ENCODE measurements at places on chromosomes 11 and 22.

DNA sequence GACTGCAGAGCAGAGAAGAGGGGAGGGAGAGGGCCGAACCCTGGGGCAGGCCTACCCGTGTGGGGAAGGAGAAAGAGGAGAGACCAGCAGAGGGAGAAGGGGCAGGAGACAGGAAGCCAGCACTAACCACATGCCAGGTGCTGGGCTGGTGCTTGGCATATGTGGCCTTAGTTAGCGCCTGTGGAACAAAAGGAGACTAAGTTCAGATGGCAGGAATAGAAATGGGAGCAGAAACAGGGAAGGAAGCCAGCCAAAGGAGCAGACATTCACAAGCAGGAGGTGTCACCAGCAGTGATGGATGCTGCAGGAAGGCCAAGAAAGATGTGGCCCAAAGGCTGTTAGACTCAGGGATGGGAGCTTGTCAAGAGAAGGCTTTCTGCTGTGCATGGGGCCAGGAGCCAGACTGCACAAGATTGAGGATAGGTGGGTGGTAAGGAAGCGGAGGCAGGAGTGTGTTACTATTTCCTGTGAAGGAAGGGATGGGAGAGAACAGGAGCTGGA, 26.7 kb downstream of the TREH start:
- DNase-seq = no peak

- DNase-seq = no peak
Measured at GRCh38 chr11:60345489-60345888, 18.4 kb downstream of the MS4A6E start.

GRCh38 chr11:68724293-68724692, 27.0 kb downstream of the TESMIN start:
- DNase-seq = no peak

DNA sequence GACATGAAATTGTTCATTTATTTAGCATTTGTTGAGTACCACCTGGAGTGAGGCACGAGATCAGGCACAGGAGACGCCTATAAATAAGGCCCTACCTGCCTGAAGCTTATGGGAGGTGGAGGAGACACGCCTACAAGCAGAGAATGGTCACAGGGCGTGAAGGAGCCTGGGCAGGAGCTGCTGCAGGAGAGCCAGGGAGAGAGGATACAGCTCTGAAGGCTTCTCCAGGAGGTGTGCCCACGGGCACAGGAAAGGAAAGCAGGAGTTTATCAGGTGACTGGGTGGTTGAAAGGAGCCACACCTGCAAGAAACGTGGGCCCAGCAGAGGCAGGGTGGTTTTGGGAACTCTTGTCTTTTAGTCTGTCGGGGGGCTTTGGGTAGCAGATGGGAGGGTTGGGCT, 70.3 kb downstream of the BMAL1 start:
- no peak for DNase-seq

GRCh38 chr11:74620531-74620930, 28.1 kb downstream of the POLD3 start:
- DNase-seq = no peak

GRCh38 chr11:134025082-134025429, 43.8 kb upstream of the JAM3 start:
- DNase-seq = no peak

Data from AG09309 (cell line).